ENCODE measurements at places on chromosomes 1 and 21.

GRCh38 chr1:231040019-231040799 is at the start of gene FAM89A:
FAM89A (minus strand) TSS chr1:231040254; CDS start chr1:231040211, 43 bp downstream.
- DNase-seq, result peak; percentile 82

- DNase-seq, result no peak
Observed at GRCh38 chr1:168146626-168147025, 9.9 kb upstream of the GPR161 start.

- no peak for DNase-seq
Observed at GRCh38 chr21:42112238-42112637, 41.1 kb downstream of the UMODL1 start.

DNA sequence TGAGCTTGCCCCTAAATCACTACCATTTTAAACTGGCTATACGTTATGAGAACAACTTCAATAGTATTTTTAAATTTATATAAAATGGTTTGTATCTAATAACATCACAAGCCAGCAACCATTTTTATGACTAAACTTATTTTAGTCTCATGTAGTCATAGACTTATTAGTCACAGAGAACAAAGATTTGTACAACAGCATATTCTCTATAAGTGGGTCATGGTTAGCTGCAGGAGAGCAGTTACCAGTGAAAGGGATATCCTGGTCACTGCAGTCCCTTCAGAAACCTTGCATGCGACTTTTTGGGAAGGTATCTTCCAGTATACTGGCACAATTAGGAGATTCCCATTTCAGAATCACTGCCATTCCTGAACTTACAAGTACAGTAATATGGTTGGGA is 90.0 kb downstream of the HFM1 start:
- no peak for DNase-seq

DNA sequence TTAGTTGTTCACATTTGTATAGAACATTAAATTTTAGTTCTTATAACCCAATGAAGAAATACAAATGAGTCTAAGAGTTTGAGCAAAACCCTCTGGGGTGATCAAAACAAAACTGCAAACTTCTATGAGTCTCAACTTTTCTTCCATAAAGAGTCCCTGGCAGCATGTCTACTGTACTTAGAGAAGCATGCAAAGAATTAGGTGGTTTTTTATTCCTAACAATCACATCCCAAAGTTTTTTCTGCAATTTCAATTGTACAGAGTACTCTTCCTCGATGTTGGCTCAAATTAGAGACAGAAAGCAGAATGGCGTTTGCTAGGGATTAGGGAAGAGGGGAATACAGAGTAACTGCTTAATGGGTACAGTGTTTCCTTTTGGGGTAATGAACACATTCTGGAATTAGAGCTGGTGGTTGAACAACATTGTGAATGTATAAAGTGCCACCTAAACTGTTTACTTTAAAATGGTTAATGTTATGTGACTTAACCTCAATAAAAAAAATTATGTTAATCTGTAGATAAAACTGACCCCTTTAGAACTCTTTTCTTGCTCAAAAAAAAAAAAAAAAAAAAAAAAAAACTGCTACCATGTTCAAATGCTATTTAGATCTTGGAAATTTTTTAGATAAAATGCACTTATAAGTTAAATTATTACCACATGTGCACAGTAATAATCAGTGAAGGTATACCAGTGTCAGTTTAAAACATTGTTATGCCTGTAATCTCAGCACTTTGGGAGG is 4.8 kb downstream of the RC3H1 start:
- DNase-seq, result no peak

GRCh38 chr1:228918335-228918734 is 183.1 kb downstream of the RHOU start:
- no peak for DNase-seq

DNA sequence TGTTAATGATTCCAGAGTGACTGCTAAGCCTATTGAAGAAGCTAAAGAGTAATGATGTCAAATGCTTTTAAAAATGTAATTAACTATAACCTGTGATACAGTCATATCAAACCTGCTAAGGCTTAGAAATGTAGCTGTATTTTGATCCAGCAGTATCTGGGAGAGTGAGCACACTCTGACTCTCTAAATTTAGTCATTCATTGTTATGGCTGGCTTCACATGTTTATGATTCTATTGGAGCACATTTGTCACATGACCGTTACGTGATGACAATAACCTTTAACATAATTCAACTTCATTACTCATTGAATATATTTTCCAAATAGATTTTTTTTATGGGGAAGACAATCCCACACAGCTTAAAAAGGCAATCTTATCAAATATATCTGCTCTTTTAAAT is 587.1 kb downstream of the LMO4 start:
- DNase-seq, result no peak

DNA sequence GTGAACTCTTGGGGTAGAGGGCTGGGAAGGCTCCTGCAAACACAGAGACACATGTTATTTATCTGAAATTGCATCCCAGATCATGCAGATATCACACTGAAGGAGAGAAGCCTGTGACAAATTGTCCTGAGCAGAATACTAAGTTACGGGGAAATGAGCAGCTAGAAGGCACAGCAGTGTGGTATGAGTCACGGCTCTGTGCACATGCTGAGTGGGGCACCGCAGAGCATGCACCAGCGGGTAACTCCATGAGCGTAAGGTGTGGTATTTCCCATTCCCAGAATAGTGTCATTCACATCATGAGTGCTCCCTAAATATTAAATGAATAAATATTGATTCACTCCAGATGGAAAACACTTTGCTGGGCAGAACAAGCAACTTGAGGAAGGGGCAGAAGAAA is 21.3 kb upstream of the FCRL2 start:
- no peak for DNase-seq

DNA sequence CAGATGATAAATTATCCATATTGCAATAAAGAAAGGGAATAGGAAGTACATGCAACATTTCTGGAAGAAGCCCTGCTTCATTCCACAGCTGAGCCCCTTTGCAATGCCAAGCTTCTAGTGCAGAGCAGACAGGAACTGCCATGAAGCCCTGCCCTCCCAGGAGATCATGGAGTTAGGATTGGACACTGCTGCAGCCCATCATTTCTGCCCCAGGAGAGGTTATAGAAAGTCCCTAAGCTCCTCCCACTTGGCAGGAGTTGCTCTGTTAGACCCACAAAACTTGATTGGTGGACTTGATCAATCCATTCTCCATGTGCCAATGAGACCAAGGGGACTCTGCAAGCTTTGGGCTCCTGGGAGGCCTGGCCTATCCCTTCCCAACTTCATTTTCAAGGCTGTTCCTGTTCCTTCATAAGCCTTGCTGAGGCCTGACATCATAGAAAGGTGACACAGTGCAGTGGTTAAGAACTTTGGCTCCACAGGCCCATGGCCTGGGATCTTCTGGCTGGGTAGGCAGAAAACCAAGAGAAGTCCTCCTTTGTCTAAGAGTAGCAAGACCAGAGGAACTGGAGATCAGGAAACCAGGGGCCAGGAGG is 1.3 kb upstream of the LAPTM5 start:
- no peak for DNase-seq

DNA sequence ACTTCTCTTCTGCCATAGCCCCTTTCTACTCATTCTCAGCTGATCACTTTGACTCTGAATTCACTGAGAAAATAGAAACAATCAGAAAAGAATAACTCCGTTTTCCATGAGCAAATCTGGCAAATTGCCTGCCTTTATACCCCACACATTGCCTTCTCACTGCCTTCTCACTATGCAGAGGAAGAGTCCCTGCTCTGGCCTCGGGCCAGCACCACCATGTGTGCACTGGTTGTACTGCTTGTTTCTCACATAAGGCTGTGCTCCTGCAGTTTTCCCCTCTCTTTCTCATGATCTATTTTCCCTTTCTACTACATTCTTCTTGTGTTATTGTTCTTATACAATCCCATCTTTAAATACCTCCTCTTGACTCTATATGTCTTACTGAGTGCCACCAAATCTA is 2.3 kb upstream of the HMGCS2 start:
- no peak for DNase-seq

GRCh38 chr1:160747717-160748116 is 8.7 kb downstream of the SLAMF7 start:
- DNase-seq, result no peak

DNA sequence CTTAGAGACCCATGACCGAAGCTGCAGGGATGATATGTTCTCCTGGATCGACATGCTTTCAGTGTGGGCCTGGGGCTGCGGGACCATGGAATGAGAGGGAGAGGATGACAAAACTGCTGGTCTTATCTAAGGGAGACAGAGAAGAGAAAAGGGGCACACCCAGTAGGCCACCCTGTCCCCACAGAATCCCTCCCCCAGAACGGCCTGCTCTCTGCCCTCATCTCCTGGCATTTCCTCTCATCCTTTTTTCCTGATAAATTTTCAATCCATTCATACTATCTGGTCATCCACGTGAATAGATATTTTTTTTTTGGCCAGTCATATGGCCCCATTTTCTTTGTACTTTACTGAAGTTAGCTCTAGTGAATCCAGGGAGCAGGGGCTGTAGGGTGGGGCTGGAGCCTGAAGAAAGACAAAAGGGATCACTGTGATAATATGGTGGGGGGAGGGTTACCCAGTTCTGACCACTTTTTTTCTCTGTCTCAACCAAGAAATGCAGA is at the start of gene PKLR:
Gene PKLR, minus strand, starts transcription at position 97 of the 500 bp plus-strand sequence. Its CDS starts 43 bp downstream, at position 54.
- no peak for DNase-seq

DNA sequence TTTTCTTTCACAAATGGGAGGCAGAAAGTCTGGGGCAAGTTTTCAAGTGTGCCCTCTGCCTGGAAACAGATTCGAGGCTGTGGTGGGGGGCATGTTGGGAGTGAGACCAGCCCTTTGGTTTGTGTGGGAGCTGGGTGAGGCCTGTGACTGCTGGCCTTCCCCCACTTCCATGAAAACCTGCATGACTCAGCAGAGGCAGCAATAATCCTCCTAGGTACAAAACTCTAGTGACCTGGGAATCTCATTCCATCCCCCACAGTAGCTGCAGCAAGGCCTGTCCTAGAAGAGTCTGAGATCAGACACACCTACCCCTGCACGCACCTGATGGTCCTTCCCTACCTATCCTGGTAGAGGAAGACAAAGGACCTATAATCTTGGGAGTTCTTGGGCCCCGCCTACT is 42.1 kb upstream of the KIAA0040 start:
- DNase-seq, result no peak

DNA sequence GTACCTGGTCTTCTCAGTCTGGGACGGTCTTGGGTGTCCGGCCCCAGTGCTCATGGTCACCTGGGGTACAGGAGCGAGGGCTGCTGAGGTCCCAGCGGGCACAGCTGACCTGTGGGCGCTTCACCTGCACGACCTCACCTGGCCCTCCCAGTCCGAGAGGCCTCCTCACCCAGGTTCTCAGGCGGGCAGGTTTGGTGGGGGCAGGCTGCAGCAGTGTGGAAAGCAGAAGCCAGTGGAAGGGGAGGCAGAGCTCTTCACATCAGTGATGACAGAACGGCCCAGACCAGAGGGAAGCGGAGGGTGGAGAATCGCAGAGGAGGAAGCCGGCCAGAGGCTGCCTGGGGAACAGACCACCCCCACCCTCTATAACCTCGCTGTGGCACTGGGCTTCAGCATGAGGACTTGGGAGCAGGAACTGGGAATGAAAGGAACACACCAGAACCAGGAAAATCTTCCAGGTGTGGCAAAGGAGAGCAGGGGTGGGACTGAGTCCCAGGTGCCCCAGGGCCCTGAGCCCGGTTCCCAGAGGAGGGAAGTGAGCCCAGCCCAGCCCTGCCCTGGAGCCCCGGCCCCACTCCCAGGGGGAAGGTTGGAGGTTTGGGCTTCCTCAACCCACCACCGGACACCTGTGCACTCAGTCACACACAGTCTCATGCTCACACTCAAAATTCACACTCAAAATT is 265.2 kb upstream of the VAMP3 start:
- no peak for DNase-seq

GRCh38 chr1:217369271-217369981 is 261.5 kb downstream of the GPATCH2 start:
- no peak for DNase-seq
